ENCODE measurements at places on chromosomes 13 and 19.

DNA sequence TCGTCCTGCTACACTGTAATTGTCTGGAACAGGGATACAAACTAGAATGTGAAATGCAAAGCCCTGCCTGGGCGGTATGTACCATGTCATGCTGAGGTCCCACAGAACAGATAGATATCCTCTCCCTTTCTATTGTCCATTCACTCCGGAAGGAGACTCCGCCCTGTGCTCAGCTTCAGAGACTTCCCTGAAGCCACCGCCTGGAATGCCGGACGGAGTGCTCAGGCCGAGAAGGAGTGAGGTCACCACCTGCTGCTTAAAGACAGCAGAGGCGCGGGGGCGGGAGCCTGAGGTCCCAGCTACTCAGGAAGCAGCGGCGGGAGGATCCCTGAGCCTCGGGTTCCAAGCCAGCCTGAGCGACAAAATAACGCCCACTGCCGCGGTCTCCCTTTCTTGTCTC lies 890 bp upstream of the ZNF611 start:
- no peak for DNase-seq

GRCh38 chr19:13154911-13155471 lies 4.8 kb downstream of the IER2 start:
- no peak for DNase-seq

DNA sequence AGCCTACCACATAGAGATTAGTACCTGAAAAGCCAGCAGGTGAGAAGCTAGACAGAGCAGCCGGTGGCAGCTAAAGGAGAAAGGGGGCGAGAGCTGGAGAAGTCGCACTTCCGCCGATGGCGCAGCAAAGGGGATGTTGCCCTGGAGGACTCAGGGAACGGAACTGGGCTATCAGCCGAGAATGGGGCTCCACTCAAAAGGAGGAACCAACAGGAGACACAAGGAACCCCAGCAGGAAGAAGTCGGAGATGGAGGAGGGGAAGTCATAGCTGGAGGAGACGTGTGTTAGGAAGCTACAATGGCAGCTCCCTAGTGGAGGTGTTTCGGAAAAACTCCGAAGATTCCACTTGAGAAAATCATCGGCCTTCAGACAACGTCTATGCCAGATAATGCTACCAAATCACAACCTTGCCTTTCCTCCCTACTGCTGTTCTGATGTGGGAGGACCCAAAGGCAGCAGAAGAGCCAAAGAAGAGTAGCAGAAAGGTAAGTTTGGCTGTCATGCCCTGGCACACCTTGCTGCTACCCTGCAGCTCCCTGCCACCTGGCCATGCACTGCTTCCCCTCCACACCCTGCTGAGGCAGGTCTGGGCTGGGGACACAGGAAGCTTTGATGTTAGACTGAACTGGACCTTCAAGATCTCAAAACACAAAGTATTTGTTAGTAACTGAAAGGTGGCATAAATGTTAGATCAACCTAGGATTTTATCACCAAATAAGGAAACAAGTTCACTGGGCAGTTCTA lies 127.9 kb downstream of the DLEU7 start:
- no peak for DNase-seq

- DNase-seq, result no peak
Measured at GRCh38 chr13:111119966-111120365, 4.9 kb downstream of the ARHGEF7 start.

GRCh38 chr13:44197791-44198770 lies 175.5 kb upstream of the SERP2 start:
- DNase-seq, result no peak

DNA sequence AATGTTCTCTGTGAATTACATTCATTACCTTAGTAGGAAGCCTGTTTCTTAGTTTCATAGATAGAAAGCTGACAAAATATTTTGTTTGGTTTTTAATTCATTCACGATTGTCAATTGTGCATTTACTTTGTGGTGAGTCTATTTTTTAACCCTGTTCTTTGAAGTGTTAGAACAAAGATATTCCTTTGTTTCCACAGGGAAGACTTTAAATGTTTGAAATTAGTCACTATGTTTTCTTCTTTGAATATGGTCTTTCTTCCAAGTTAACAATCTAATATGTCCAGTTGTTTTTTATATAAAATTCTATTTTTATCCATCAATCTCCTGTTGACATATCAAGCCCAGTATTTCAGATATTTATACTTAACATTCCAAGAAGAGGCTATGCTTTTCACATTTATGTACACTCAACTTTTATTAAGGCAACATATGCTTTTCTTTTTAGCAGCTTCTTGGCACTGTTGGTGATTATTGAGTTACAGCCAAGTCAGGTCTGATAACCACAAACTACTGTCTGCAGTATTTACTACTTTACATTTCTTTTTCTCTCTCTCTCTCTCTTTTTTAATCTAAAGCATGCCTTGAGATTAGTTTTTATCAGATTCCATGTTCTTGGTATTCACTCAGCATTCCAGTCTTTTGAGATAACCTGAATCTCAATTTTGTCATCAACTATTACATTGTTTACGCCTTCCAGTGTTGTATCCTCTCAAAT lies 812.8 kb upstream of the SLC10A2 start:
- DNase-seq, result no peak

DNA sequence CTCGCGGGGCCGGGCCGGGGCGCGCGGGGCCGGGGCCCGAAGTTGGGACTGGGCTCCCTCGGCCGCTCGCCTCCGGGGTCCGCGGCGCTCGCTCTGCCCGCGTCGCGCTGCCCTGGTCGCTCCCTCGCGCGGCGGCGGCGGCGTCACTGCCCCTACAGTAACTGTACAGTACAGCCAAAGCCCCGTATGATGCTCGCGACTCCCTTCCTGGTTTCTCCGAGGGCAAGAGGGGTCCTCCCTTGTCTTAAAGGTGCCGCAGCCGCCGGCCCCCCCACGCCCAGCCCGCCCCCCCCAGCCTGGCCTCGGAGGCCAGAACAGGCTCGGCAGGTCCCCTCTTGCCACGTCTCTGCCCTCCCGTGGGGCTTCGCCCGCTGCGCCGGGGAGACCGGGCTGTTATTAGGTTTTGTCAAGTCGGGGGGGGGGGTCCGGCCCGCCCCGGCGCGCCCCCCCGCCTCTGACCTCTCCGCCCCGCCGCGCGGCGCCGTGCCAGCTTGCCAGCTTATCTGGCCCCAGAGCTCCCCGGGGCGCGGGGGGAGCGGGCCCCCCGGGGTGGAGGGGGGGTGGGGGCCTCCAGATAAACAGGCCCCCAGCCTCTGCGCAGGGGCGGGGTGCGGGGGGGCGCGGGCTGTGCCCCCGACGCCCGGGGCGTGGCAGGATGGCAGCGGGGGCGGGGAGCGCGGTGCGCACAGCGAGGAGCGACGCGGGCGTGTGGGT lies at the start of gene ZBTB7A:
Gene ZBTB7A, minus strand, starts transcription at position 218 of the 714 bp plus-strand sequence. CDS start 11,667 bp downstream, outside the sequence.
- no peak for DNase-seq

- no peak for DNase-seq
Measured at GRCh38 chr13:99935772-99936171, 35.8 kb downstream of the ZIC5 start.

GRCh38 chr19:52200044-52200443 lies 10.2 kb downstream of the PPP2R1A start:
- no peak for DNase-seq

DNA sequence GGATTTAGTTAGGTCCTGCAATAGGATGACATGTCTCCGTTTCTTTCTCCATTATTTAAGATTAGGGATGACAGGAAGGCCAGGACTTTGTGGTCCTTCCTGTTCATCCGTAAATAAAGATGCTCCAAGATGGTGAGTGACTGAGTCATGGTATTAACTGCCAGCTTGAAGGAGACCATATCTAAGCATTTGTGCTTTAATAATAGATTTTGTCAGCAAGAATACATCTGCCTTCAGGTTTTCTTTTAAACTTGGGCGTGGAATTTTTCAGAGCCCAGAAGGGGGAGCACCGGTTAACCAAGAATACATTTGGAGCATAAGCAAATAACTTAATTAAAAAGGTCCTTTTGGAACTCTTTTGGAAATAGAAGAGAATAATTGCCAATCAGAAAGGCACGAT lies 68.2 kb downstream of the ARHGAP35 start:
- no peak for DNase-seq

- no peak for DNase-seq
Measured at GRCh38 chr19:28963486-28964250, 249.3 kb downstream of the UQCRFS1 start.

GRCh38 chr13:52712385-52712784 lies 27.2 kb downstream of the CNMD start:
- DNase-seq, result no peak

- no peak for DNase-seq
Measured at GRCh38 chr13:34721631-34722595, 220.2 kb upstream of the NBEA start.

DNA sequence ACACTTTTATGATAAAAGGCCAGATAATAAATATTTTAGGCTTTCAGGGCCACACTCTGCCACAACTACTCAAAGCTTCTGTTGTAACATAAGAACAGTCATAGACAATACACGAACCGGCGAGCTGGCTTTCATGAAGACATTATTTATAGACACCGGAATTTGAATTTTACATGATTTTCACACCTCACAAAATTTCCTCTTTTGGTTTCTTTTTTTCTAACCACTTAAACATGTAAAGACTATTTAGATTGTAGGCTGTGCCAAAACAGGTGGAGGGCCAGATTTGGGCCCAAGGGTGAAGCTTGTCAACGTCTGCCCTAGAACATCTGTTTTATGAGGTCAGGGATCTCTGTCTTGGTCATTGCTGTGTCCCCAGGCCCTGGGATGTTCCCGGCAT lies 29.7 kb upstream of the FXYD3 start:
- no peak for DNase-seq

- no peak for DNase-seq
Measured at GRCh38 chr13:97231118-97231828, 9.1 kb downstream of the MBNL2 start.

GRCh38 chr13:27942972-27943371 lies 23.2 kb downstream of the PDX1 start:
- DNase-seq, result no peak

DNA sequence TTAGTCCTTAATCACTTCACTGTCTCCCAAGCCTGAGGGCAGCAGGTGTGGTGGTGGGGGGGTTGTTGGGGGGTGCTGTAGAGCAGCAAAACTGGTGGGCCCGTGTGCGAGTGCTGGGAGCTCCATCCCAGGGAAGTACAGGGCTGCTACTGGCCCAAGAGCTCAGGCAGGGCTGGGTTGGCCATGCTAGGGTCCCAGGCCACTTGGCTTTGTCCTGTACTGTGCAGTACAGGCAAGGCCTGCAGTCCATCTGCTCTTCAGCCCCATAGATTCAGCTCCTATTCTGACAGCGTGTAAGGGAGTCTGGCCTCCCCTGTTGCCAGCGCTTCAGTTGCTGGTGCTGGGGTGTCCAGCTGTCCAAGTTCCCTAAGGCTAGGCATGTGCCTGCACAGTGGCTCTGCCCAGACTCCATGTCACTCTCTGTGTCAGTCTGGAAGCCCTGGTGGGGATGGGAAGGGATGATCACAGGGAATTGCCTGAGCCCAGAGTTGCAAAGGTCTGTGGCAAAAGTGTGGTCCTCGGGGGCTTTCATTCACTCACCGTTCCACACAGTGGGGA lies 1261.7 kb downstream of the EFNB2 start:
- DNase-seq, result no peak
